T47D (cell line): ENCODE measurements at places on chromosomes 6 and 20.

- DNase-seq = no peak
Measured at GRCh38 chr6:105069821-105070445, 109.9 kb downstream of the POPDC3 start.

DNA sequence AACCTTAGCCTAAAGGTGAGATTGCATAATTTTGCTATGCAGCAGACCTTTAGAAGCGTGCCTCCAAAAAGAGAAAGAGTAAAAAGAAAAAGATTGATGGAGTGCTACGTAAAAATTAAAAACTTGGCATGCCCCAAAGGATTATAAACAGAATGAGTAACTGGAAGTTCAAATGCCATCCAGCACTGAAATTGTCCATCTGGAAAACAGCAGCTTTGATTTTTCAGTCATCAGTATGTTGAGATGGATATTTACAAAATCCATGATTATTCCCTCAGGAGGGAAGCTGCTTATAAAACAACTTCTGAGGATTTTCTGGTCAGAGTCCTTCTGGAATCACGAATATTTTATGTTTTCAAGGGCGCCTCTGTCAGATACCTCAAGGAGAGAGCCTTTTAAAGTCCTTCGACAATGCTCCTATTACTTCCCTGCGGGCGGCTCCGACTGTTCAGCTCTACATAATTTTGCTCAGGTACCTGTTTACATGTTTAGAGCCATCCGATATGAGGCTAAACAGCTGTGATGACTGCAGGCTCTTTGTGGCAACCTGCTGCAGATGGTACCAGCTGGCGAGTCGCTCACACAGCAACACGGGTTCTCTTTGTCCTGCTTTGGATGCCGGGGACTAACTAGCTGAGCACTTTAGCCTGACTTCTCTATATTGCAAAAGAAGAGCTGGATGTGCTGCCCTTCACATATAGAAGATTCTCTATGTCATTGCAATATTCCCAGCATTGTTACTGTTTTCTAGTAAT is 83.3 kb downstream of the RCAN2 start:
- DNase-seq = no peak

DNA sequence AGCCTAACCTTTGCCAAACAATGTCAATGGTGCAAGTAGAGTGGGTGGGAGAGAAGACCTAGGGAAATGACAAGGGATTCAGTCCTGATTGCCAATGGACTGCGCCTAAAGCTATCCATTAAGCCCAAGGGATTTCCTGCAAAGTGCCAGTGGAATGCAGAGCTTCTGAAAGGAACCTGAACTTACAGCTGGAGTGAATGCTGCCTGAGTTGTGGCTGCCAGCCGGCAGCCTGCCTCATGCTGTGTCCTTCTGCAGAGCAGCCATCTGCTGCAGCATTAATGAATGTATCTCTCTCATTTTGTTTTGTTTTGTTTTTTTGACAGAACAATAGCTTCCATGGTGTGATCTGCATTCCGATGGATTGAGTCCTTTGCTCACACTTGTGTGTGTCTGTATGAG is 44.7 kb downstream of the SLC35F1 start:
- DNase-seq = no peak

- no peak for DNase-seq
Measured at GRCh38 chr20:1671891-1672669, 14.5 kb upstream of the SIRPG start.

DNA sequence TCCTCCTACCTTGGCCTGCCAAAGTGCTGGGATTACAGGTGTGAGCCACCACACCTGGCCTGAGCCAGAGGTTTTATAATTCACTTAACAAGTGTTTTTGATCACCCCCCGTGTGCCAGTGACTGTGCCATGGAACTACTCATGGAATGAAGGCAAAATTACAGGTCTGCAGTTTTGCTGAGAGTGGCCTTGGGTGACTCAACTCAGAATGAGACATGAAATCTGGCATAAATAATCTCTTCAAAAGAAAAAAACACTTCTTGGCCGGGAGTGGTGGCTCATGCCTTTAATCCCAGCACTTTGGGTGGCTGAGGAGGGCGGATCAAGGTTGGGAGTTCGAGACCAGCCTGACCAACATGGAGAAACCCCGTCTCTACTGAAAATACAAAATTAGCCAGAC is 166.9 kb upstream of the SALL4 start:
- no peak for DNase-seq

GRCh38 chr20:39660226-39660625 is 698.1 kb downstream of the DHX35 start:
- DNase-seq = no peak
